ENCODE measurements at places on chromosomes 4 and X. TPM values are rescaled to one million over a fixed set of nuclear protein-coding genes. Genes with fewer than 3 reads are reported as not detected.
A peak's percentile ranks its signal among the peaks of the same experiment; 100 is the strongest.

Gene UGT2B7
- not detected for total RNA-seq

Gene CACNA1F
- total RNA-seq: 0.77 TPM

DNA sequence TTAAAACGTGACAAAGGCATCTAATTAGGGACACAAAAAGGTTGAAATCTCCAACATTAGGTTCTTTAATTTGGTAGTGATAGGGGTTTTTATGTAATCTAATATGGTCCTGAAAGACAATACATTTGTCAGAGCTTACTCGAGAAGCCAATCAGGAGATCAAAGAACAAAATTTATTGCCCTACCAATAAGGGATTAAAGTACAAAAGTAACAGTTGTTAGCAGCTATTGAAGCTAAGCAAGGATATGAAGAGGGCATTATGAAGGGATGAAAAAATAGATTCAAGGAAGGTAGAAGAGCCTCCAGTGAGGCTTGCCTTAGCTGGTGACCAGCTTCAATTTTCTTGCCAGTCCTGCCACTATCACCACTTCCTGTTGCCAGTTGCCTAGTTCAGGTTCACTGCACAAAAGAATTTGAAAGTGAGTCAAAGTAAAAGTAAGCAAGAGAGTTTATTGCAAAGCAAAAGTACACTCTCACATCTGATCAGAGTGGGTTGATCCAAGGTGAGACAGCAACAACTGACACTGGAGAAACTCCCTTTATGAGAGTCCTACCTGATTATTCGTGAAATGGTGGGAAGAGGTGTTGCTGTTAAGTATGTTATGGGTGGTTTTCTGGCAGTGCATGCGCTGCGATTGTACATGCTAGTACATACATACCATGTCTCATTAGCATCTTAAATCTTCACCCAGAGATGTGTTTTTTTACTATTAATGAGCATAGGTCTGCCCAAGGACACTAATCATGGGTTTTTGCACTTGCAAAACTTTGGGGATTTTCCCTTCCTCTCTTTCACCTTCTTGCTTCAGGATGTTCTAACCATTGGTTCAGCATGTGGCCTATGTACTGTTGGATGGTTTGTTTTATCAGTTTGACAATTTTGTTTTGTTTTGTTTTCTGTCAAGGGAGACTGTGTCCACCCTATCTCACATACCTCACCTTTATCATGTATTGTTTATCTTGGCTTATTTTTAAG lies 263.2 kb upstream of the ITM2A start:
- H3K27me3 ChIP-seq: no peaks in the 10 kb centered on the region
- H3K36me3 ChIP-seq: no peaks in the 10 kb centered on the region

DNA sequence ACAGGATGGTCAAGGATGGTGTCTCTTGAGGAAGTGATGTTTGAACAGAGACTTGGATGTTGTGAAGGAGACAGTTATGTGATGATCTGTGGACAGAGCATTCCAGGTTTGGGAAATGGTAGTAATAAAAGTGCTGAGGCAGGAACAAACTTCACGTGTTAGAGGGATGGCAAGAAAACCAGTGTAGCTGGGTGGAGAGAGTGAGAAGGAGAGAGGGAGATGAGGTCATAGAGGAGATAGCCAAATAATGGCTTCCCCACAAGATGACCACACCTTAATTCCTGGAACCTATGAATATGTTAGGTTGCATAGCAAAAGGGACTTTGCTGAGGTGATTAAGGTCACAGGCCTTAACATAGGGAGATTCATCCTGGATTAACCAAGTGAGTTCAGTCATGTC lies 75.6 kb upstream of the GPR50 start:
- no peak for DNase-seq
- H3K4me1 ChIP-seq: no peaks in the 10 kb centered on the region
- H3K4me3 ChIP-seq: no peak overlapping the region
- H3K27me3 ChIP-seq: no peaks in the 10 kb centered on the region
- no peaks in the 10 kb centered on the region for H3K36me3 ChIP-seq
- H3K27ac ChIP-seq: no peak overlapping the region

GRCh38 chrX:7926914-7927258 lies 327 bp downstream of the PNPLA4 start:
- H3K4me1 ChIP-seq: no peaks in the 10 kb centered on the region
- peak overlapping the region; percentile 71 for H3K4me3 ChIP-seq
- no peaks in the 10 kb centered on the region for H3K27me3 ChIP-seq

DNA sequence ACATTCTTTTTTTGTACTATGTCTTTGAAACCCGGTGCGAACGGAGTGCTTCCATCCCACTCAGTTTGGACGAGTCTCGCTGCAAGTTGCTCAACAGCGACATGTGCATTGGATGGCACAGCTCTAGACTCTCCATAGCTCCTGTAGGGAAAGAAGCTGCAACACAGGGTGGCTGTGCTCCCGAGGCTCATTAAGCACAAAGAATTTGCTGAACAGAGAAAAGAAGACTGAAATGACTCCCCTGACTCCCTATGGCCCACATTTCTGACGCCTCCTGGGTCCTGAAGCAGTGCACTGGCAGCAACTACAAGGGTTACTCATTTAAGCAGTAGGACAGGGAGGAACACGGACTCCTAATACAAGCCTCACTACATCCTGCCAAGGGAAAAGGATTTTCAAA lies 127.4 kb downstream of the SH3RF1 start:
- H3K36me3 ChIP-seq: no peaks in the 10 kb centered on the region
- no peak overlapping the region for H3K4me3 ChIP-seq
- H3K4me1 ChIP-seq: peaks cover 5% of the 10 kb centered on the region
- no peak for DNase-seq
- H3K27me3 ChIP-seq: no peaks in the 10 kb centered on the region
- no peak overlapping the region for H3K27ac ChIP-seq

- DNase-seq: no peak
- no peaks in the 10 kb centered on the region for H3K27me3 ChIP-seq
- H3K36me3 ChIP-seq: no peaks in the 10 kb centered on the region
- H3K27ac ChIP-seq: no peak overlapping the region
- no peaks in the 10 kb centered on the region for H3K4me1 ChIP-seq
Measured at GRCh38 chr4:54152846-54153600, 53.1 kb downstream of the GSX2 start.
